Epithelial cell of umbilical artery (primary cell): ENCODE measurements at places on chromosomes 13 and 19. TPM values are rescaled to one million over a fixed set of nuclear protein-coding genes. Genes with fewer than 3 reads are reported as not detected.

ZNF813 gene
- 2.4 and 3.2 TPM in 2 replicates for total RNA-seq

NLRP9 gene
- not detected in 2 replicates for total RNA-seq

TNFSF13B gene
- total RNA-seq, result 0.32 and 0.61 TPM in 2 replicates

NLRP5 gene
- not detected in 2 replicates for total RNA-seq

CEACAM6 gene
- total RNA-seq, result not detected in 2 replicates

CYP2S1 gene
- not detected in 2 replicates for total RNA-seq

MBD3L3 gene
- total RNA-seq, result not detected in 2 replicates

XRCC1 gene
- 16.2 and 17.2 TPM in 2 replicates for total RNA-seq

MIDN gene
- 16.6 and 39.8 TPM in 2 replicates for total RNA-seq

PTPRS gene
- total RNA-seq, result 9.1 and 20.5 TPM in 2 replicates

CCNE1 gene
- total RNA-seq, result 9.1 and 9.4 TPM in 2 replicates

ZNF626 gene
- 12.3 and 13.2 TPM in 2 replicates for total RNA-seq

NPAS1 gene
- total RNA-seq, result not detected in 2 replicates

ZNF439 gene
- under 0.01 and 0.15 TPM in 2 replicates for total RNA-seq

MEIOSIN gene
- total RNA-seq, result not detected in 2 replicates

TMEM59L gene
- under 0.01 and 0.15 TPM in 2 replicates for total RNA-seq

ADM5 gene
- 0.32 and 0.91 TPM in 2 replicates for total RNA-seq

BEST2 gene
- total RNA-seq, result not detected in 2 replicates

ZNF492 gene
- total RNA-seq, result not detected in 2 replicates
